ENCODE measurements at places on chromosomes 7 and 10. TPM values are rescaled to one million over a fixed set of nuclear protein-coding genes. Genes with fewer than 3 reads are reported as not detected.

Gene TRRAP
- 65.1 TPM for total RNA-seq

Gene MSS51
- 2.5 TPM for total RNA-seq

GRCh38 chr7:80207501-80207900 lies 72.9 kb downstream of the GNAI1 start:
- DNase-seq = no peak

- no peak for DNase-seq
Observed at GRCh38 chr7:43044511-43044910, 67.9 kb upstream of the HECW1 start.

DNA sequence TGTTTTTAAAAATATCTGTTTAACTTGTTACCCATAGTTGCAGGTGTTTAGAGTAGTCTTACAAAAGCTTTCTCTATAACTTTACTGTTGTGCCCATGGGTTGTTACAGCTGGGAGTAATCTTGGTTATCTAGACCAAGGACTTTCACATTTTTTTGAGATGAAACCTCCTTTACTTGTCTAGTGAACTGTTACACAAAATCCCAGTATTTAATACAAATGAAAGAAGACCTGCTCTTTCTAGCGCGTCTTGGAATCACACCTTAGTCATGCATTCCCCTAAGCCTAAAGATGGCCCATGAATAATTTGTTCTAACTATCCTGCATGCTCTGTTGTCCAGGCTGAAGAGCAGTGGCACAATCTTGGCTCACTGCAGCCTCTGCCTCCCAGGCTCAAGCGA lies 38.0 kb downstream of the CSGALNACT2 start:
- no peak for DNase-seq

GRCh38 chr10:102948786-102949185 lies 30.7 kb downstream of the CNNM2 start:
- DNase-seq = no peak

DNA sequence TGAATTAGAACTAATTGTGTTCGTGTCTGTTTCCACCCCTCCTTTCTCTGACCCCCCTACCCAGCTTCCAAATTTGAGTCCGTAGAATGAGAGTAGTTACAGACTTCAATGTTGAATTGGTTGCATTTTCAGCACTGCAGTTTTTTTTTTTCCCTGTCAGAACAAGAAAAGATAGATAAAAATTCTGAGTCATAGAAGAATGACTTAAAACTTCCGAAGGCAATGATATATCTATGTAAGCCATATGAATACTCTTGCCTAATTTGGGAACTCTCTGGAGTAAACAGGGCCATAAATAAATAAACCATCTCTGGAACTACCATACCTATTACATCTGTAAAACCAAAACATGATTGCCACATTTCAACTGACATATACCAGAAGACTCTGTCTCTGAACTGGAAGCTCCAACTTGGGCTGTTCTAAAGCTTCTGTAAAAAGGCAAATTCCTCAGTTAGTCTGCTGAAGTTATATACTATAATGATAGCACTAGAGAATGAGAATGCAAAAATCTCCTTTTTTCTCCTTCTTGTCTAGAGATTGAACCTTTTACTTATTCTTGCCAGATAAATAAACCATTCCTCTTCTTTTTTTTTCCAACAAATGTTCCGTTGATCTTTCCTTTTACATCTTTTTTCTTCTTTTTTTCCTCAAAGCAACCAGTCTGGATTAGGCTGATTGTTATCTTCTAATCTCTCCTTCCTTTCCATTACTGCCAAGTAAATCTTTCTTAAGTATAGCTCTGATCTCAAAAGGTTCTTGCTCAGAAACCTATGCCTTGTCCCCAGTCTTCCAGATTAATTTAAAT lies 23.5 kb downstream of the VCL start:
- no peak for DNase-seq

- DNase-seq = no peak
Observed at GRCh38 chr7:51455086-51455485, 138.5 kb upstream of the COBL start.

DNA sequence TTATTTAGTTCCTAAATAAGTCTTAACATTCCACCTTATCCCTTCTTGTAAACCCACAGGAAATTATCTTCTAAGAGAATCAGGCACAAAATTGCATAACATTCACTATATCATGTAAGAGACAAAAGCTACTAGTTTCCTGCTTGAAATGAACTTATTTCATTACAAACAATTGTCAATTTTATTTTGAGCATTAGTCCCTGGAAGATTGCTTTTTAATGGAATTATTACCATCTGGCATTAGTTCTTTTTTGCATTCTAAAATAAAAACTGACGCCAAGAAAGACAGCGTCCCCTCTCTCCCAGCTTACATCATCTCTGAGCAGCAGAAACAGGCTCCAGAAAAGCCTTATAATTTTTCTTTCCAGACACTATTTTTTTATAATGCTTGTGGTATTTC lies 121.8 kb downstream of the NOC3L start:
- DNase-seq = no peak

DNA sequence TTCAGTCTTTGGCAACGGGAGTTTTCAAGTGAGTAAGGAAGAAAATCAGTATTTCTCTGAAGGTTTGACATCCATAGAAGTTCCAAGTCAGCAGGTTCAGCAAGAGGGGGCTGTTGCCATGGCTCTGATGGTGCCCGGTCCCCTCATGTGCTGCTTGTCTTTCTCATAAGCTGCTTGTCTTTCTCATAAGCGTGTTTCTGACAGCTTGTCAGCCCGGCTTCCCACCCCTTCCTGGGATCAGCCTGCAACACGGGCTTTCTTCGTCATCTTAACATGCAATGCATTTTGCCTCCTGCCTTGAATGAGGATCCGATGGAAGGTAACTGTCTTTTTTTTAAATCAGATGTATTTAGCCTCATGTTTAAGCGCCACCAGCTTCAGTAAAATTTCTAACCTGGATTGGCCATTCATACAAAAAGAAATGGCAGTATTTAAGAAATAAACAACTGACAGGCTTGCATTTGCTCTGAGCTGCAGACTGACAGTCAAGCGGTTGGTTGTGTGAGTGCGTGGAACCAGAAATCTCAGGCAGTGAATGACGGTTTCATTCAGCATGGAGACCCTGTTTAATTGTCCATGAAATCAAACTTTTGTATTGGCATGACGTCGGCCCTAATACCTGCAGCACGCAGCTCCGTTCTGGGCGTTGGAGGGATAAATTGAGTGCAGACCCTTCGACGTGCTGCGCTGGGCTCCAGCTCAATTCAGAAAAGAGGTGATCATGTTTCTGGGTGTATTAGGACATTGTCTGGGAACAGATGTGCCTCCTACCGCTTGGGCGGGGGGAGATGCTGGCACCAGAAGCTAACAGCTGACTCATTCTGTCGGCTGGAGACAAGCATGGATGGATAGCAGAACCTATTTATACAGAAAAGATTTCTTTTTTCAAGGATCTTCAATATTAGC lies 454.7 kb upstream of the FOXK1 start:
- DNase-seq = no peak

GRCh38 chr7:6315746-6316145 lies 43.3 kb upstream of the CYTH3 start:
- no peak for DNase-seq

Gene TUBB8
- not detected for total RNA-seq

Gene TMEM60
- 10.3 TPM for total RNA-seq

DNA sequence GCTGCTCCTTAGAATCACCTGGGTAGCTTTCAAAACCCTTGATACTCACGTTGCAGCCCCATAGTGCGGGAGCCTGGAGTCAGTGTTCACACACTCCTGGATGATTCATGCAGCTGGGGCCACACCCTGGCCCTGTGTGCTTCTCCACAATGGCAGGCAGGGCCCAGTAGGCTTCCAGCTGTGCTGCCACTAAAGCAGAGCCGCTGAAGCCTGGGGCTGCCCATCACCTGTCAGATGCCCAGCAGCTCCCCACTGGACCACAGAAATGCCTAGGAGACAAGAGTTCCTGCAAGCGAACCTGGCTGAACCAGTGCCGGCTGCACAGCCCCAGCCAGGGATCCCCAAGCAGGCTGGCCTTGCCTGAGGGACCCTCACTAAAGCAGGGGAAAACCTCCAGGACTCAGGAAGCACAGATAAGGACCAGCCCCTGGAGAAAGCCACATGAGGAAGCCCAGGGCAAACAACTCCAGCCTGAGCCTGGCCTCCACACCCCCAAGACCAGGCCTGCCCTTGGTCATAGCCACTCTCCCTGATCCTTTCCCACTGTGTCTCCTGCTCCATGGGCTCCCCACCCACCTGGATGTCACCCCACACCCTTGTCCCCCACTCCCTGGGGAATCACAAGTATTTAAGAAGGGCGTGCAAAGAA lies 111.9 kb downstream of the GRID1 start:
- DNase-seq = no peak

DNA sequence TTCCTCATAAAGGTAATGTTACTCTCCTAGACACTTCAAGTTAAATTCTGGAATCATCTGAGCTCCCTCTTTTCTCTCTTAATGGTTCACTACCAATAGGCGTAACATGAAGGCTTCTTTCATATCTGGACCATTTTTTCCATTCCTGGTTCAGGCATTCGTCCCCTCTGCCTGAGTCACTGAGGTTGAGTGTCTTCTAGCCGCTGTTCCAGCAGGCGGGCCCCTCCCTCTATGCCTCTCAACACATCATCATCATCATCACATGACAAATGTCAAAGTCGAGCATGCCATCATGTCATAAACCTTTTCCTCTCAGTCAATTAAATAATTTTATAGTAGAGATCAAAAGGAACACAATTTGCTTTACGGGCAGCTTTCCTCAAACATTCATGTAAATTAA lies 168.9 kb upstream of the ASAH2 start:
- peak; percentile 49 for DNase-seq

Gene FAM20C
- 0.88 TPM for total RNA-seq

DNA sequence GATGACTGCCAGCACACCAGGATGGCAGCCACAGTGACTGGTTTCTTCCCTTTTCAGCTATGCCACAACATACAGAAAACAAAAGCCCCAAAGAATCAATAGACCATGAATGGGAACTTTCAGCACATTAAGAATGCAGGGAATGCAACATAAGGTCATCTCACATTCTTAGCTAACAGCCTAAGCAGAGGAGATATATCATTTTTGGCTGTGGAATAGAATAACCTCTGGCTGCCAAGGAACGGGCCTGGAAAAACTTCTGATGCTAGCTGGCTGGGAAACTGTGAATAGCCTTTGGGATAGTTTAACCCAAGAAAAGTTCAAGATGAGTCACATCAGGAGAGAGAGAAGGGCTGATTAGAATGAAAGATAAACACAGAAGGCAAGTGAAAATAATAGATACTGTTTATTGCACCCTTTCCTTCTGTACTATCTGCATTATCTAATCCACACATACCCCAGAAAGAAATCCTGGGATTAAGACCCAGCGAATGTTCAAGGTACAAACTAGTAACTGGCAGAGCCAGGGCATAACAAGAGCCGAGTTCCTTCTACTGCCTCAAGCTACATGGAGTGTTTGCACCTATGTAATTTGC lies 169.2 kb downstream of the SEMA3A start:
- no peak for DNase-seq

Gene ZNF485
- total RNA-seq = 7.1 TPM

DNA sequence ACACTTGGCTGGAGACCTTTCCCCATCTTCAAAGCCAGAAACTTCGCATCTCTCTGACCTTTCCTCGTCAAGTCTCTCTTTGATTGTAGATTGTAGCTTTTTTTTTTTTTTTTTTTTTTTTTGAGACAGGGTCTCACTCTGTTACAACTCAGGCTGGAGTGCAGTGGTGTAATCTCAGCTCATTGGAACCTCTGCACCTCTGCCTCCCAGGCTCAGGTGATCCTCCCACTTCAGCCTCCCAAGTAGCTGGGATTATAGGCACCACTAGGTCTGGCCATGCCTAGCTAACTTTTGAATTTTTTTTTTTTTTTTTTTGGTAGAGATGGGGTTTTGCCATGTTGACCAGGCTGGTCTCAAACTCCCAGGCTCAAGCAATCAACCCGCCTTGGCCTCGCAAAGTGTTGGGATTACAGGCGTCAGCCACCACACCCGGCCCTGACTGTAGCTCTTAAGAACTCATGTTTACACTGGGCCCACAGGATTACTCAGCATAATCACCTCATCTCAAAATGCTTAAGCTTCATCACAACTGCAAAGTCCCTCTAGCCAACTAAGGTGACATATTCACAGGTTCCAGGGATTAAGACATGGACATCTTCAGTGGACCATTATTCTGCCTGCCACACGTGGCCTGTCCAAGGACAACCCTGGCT lies 11.7 kb downstream of the POLL start:
- DNase-seq = no peak

Gene NUTM2B
- 0.91 TPM for total RNA-seq

- DNase-seq = no peak
Observed at GRCh38 chr7:105277341-105277740, 111.4 kb downstream of the SRPK2 start.

Gene SLC16A9
- total RNA-seq = 4.4 TPM

DNA sequence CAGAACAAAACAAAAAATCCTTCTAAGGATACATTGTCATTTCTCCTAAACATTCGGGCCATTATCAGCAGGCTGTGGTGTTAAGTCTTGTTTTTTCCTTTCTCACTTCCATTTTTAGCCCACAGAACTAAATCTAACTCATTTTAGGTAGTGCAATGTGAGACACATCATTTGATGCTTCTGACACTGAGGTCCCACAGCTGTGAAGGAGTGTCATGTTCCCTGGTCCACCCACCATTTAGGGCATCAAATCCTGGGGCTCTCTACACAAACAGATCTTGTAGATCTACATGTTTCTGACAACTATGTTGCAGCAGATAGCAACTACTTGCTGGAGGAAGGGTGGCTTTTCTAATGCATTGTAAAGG lies 232.5 kb upstream of the IGFBP3 start:
- DNase-seq = no peak

Gene PNLIPRP1
- total RNA-seq = not detected

DNA sequence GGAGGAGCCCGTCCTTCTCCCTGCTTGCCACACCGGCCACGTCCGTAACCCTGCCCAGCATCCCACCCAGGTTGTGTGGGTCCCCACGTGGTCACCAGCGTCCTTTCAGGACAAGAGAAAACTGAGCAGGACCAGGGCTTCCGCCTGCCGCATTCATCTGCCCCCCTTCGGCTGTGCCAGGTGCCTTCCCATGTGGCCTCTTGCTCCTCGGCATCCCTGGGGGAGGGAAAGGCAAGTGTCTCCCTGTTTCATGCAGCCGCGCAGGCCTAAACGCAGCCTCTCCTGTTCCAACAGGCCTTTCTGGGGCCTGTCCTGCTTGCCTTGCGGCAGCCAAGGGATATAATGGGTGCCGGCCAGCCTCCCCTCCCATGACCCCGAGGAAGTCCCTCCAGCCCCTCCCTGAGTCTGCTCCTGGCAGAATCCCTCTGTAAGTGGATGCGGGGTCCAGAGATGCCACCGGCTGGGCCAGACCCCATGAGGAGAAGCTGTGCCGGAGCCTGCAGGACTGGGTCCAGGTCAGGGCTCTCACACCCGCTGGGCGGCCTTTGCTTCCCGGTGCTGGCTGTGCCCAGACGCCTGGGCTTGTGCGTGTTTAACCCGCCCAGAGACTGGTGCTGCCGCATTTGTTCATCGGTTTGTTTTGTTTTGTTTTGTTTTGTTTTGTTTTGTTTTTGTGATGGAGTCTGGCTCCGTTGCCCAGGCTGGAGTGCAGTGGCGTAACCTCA lies 23.1 kb downstream of the SHH start:
- no peak for DNase-seq

- DNase-seq = no peak
Observed at GRCh38 chr7:74182453-74183090, 8.4 kb downstream of the EIF4H start.

Gene NEUROD6
- not detected for total RNA-seq

- DNase-seq = no peak
Observed at GRCh38 chr10:127024685-127025435, 119.6 kb downstream of the DOCK1 start.

Gene MRC1
- total RNA-seq = not detected
